NCI-H2029 treated with DMSO at 0.1 percent for 48 hours (cell line): ENCODE measurements at places on chromosomes 16 and 17.

DNA sequence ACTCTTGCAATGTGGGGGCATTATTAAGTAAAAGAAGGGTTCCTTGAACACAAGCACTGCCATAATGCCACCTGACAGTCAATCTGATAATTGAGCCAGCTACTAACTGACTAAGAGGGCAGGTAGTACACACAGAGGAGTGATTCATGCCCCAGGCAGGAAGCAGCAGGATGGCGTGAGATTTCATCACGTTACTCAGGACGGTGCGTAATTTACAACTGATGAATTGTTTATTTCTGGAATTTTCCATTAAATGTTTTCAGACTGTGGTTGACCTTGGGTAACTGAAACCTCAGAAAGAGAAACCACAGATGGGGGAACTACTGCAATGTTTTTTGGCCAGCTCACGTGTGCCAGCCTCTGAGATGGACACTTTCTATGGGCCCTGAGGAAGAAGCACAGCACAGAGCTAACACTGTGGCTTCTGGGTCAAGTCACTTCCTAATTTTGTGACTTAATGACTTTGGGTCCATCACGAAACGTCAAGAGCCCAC lies 46.7 kb downstream of the C17orf67 start:
- DNase-seq, result no peak

DNA sequence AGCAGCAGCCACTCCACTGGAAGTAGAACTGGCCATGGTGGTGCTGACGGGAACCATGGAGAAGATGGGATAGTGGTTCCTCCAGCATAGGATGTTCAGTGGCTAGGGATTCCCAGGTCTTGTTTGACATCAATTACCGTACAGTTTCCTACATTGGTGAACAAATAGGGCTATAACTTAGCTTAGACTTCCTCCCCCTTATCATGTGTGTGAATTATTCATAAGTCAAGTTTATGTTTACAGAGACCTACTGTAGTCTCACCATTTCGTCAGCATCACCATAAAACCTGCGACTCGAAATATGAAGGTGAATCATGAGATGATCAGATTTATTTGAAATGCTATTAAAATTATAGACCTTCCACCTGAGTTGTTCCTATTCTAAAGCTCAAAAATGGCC lies 1.2 kb downstream of the KRTAP2-3 start:
- DNase-seq, result no peak

GRCh38 chr17:32487473-32488176 lies 832 bp downstream of the CDK5R1 start:
- no peak for DNase-seq

- no peak for DNase-seq
Measured at GRCh38 chr16:71345031-71345430, 13.5 kb upstream of the CALB2 start.

GRCh38 chr17:76053246-76054111 lies 18.8 kb downstream of the SRP68 start:
- DNase-seq, result no peak

DNA sequence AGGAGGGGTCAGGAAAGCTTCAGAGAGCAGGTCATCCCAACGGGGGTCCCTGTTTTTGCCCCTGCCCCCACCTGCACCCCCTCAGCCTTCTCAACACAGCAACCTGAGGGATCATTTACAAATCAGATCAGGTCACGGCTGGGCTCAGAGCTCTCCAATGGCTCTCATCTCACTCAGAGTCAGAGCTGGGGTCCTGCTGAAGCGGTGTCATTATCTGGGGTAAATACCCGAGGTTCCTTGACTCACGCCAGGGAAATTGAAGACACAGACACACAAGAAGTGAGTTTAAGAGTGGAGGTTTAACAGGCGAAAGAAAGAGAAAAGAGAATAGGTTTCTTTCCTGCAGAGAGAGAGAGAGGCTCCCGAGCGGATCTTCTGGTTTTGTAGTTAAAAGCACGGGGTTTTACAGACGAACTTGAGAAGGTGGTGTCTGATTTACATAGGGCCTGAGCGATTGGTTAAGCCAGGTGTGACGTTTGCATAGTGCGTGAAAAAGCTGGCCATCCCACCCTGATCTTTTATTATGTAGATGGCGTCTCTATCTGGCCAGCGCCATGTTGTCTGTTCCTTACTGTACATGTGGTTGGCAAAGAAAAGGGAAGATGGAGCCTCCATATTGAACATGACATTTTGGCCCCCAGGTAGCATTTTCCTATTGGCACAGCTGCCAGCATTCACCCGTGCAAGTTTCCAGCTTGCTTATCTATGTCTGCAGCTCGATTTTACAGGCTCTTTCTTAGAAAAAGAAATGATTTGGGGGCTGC lies 51.4 kb downstream of the WSB1 start:
- peak; percentile 84 for DNase-seq

GRCh38 chr16:84460406-84461028 lies 43.9 kb downstream of the MEAK7 start:
- DNase-seq, result no peak

GRCh38 chr16:78285437-78285922 lies 186.0 kb downstream of the WWOX start:
- DNase-seq, result no peak

- no peak for DNase-seq
Measured at GRCh38 chr16:46721885-46722284, 26.3 kb downstream of the MYLK3 start.

- no peak for DNase-seq
Measured at GRCh38 chr16:82660966-82661365, 34.2 kb downstream of the CDH13 start.

GRCh38 chr17:19752216-19753050 lies 4.3 kb upstream of the ALDH3A1 start:
- DNase-seq, result no peak

DNA sequence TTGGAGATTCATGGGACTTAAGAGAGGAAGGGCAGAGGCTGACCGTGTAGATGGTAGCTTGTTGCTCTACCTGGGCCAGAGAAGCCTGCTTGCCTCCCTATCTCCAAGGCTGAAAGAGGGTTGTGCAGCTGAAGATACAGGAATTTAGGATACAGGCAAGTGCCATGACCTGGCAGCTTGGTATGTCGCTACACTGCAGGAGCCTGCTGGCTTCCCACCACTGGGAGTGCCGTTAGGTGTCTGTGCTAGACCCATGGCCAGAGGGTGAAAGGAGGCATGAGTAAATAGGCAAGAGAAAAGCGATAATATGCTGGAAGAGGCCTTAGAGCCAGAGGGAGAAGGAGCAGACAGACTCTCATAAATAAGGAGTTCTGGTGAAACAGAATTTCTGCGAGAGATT lies 10.6 kb downstream of the NAA60 start:
- no peak for DNase-seq

- DNase-seq, result no peak
Measured at GRCh38 chr17:46013502-46014165, 14.6 kb downstream of the STH start.

- no peak for DNase-seq
Measured at GRCh38 chr17:19001907-19002590, 2.5 kb downstream of the FAM83G start.

DNA sequence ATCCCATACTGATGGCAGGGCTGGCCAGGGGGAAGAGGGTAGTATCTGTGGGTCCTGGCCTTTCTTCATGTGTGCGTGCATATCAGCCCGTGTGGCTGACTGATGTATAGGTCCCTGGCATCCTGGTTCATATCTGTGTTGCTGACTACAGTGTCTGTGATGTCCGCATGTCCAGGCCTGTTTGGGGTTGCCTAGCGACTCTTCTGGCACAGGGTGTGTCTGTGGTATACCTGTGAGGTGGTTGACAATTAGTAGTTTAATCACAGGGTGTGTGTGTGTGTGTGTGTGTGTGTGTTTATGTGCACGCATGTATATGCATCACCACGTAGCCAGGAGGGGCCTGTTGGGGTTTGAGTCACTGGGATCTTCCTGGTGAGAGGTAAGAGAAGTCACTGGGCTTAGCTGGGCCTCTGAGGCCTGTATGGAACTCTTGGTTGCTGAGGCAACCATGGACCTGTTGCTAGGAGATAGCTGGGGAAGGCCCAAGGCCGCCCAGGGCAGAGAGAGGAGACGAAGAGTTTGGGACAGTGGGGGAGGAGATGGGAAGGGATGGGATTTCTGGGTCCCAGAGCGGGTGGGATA lies 603 bp upstream of the TMEM95 start:
- no peak for DNase-seq

DNA sequence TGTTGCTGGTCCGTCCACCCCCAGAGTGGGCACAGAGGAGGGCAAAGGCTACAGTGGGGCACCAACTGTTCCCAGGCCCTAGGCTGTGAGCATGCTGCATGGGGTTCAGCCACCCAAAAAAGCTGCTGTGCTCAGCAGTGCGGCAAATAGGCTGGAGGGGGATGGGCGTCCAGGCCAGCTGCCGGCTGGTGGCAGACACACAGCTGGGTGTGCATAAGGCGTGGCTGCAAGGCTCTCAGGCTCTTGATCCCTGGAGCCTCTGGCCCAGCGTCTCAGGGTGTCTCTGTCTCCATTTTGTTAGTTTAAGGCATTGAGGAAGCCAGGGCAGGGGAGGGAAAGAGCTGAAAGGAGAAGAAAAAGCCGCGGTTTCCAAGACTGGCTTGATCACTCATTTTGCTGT lies 8.8 kb downstream of the RPL19 start:
- no peak for DNase-seq

DNA sequence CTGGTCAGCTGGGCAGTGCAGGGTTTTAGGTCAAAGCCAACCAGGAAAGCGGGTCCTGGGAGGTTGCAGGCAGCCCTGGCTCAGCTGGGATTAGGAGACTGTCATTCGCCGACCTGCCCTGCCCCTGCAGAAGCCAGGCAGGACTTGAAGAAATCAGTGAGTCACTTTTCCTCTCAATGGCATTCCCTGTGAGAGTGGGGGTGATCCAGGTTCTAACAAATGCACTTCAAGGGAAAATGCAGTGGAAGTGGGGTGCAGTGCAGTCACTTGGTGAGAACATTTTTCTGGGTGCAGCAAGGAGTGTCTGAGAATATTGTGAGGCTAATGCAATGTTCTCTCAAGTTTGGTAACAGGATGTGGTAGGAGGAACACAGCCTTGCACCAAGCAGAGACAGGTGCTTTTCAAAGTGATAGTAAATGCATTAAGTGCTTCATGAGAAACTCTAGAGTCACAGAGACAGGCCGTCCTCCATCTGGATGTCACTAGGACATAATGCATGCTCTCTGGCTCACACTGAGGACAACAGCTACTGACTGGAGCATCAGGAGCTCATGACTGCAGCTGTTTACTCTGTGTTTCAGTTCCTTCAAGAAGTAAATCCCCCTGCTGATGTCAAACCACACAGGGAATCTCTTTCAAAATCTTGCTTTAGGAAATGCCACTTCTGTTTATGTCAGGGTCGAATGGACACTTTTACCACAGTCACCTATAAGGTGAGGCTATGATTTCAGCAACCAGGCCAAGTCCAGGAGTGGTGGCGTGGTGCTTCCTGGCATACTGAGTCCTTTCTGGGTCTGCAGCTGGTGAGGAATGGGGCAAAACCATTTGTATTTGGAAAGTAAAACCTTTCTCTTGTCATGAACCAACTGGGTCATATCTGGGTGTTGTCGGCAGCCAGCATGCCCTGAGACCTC lies 16.7 kb downstream of the CDK5R1 start:
- DNase-seq, result no peak

DNA sequence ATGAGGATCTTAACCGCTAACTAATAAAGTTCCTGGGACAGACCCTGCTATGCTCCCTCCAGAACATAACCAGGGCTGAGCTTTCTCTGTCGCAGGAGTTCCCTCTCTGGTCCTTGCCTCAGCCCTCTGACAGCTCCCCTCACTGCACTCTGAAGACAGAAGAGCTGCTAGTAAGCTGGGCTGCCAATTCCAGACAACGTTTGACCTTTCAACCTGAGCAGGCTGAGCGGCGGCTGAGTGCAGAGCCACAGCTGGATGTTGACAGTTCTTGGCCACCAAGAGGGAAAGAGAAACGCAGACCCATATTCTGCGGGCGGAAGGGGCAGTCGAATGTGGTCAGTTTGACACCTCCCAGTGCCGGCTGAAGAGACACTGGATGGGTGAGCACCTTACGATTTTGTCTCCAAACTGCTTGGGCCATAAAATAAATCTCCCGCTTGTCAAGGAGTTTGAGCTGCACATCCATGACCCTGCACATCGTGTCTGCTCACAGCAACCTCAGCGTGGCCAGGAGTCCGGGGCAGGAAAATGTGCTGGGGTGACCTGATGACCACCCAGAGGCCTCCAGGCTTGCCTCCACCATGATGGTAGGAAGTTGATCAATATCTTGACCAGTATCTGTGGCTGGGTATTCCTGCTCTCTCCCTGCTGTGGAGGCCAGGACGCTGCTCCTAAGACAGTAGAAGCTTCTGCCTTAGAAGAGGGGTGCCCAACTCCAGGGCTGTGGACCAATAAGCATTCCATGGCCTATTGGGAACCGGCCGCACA lies 209.2 kb downstream of the PARN start:
- DNase-seq, result no peak

- DNase-seq, result no peak
Measured at GRCh38 chr17:8896087-8896486, 28.6 kb upstream of the PIK3R6 start.

- no peak for DNase-seq
Measured at GRCh38 chr17:72865954-72866353, 226.5 kb downstream of the SLC39A11 start.

- no peak for DNase-seq
Measured at GRCh38 chr17:7017827-7018200, 5.0 kb upstream of the BCL6B start.

GRCh38 chr16:55248058-55248457 lies 75.9 kb upstream of the IRX6 start:
- DNase-seq, result no peak

GRCh38 chr17:83008526-83008925 lies 70.9 kb upstream of the METRNL start:
- DNase-seq, result no peak

DNA sequence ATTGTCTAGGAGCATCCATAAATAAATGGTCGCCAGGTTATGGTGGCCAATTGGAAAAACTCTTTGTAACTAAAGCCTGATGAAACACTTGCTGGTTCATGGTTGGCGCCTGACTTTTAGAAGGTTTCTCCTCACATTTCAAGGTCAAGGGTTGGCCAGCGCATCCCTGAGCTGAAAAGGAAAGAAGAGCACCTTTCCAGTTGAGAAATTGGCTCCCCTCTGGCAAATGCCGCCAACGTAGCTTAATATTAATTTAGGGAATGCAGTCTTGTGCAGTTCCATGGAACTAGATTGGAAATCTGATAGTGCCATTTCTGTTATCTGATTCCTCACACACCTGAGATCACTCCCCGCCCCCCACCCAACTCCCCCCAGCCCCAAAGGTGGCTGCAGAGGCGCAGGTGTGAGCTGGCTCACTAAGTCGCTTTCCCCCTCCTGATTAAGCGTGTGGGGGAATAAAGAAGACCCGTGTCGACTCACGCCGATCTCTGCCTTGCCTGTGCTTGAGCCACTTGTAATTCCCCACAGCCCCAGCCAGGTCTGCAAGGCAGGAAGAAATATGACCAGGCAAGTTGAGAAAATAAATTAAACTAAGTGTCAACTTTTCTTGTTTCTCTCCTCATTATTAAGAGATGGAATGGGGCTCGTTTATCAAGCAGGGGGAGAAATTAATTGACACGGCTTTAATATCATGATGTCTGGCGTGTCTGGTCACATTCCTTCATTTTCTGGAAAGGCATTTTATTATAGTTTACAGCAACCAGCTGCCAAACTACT lies 157.7 kb downstream of the CCDC182 start:
- DNase-seq, result no peak

GRCh38 chr17:8707332-8708024 lies 37.2 kb downstream of the CCDC42 start:
- no peak for DNase-seq

- no peak for DNase-seq
Measured at GRCh38 chr17:40284085-40284713, 3.5 kb upstream of the CDC6 start.

- DNase-seq, result no peak
Measured at GRCh38 chr16:72840631-72841381, 207.1 kb downstream of the ZFHX3 start.
